ENCODE measurements at places on chromosomes 3 and 15.

DNA sequence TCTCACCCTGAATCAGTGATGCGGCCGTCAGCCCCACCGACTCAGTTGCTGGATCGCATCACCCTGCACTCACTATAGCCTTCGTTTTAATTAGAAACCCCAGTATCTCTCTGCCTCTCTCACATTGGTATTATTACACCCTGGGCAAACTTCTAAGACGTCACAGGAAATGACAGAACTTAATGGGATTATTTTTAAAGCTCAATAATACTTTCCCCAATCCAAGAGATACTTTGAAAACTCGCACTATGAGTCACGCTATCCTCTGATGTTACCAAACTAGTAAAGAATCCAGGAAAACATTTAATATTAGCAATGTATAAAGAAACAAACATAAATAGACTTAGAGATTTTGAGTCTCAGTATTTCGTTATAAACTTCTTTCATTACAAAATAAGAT lies 36.6 kb downstream of the RUBCN start:
- DNase-seq, result no peak

- DNase-seq, result peak; percentile 49
These were observed 1.5 kb downstream of the CHSY1 start for GRCh38 chr15:101250341-101250831.

GRCh38 chr3:71523628-71524027 lies 59.9 kb downstream of the FOXP1 start:
- DNase-seq, result no peak

DNA sequence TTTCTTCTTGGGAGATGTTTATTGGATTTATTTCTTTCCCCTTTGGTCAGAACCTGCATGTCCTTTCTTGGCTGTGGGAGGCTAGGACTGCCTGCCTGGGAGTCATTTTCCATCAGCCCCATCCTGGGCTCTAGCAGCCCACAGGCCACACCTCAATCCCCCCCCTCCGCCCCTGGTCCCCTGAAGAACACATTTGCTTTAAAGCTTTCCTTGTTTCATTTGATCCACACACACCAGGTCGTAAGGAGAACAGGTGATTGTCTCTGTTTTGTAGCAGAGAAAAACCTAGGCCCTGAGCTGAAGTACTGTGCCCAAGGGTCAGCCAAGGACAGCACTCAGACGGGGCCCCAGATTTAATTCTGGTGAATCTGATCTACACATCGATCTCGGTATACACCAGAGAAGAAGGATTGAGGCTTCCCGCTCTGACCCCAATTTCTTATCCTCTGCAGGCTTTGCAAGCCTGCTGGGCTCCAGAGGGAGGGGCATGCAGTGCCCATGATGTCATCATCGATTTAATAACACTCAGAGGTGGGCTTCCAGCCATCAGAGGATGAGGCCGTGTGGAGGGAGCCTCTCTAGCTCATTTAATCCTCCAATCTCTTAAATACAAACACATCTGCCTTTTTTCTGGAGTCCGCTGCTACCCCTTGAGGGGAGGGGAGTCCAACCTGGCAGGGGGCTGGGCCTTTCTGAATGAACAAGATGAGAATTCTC lies 1.7 kb upstream of the CLN6 start:
- DNase-seq, result no peak

Data from SW480 (cell line).